ENCODE measurements at places on chromosomes 3 and 15.

GRCh38 chr15:43230640-43231115 lies 9.9 kb upstream of the EPB42 start:
- peaks cover 19% of the 10 kb centered on the region for H3K27me3 ChIP-seq
- no peaks in the 10 kb centered on the region for H3K36me3 ChIP-seq
- H3K4me1 ChIP-seq = peaks cover 8% of the 10 kb centered on the region
- no peak overlapping the region for H3K27ac ChIP-seq
- no peak overlapping the region for H3K4me3 ChIP-seq

DNA sequence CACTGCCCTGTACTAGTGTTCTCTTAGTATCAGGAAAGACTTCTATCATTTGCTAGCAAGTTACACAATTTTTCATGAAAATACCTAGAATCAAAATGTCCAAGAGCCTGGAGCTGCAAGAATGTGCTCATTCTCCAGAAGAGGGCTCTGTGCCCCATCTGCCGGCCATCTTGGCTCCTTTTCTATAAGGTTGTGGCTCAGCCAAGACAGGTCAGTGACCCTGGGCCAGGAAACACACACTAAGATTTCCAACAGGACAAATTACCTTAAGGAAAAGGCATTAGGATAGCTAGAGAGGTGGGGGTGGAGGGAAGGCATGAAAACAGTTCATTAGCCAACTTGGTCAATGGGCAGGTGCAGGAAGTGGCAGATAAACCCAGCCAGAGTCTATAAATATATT lies 20.7 kb downstream of the TIMP4 start:
- H3K27ac ChIP-seq = no peak overlapping the region
- H3K27me3 ChIP-seq = no peaks in the 10 kb centered on the region
- H3K36me3 ChIP-seq = no peaks in the 10 kb centered on the region
- no peak for DNase-seq
- no peak overlapping the region for H3K4me3 ChIP-seq

DNA sequence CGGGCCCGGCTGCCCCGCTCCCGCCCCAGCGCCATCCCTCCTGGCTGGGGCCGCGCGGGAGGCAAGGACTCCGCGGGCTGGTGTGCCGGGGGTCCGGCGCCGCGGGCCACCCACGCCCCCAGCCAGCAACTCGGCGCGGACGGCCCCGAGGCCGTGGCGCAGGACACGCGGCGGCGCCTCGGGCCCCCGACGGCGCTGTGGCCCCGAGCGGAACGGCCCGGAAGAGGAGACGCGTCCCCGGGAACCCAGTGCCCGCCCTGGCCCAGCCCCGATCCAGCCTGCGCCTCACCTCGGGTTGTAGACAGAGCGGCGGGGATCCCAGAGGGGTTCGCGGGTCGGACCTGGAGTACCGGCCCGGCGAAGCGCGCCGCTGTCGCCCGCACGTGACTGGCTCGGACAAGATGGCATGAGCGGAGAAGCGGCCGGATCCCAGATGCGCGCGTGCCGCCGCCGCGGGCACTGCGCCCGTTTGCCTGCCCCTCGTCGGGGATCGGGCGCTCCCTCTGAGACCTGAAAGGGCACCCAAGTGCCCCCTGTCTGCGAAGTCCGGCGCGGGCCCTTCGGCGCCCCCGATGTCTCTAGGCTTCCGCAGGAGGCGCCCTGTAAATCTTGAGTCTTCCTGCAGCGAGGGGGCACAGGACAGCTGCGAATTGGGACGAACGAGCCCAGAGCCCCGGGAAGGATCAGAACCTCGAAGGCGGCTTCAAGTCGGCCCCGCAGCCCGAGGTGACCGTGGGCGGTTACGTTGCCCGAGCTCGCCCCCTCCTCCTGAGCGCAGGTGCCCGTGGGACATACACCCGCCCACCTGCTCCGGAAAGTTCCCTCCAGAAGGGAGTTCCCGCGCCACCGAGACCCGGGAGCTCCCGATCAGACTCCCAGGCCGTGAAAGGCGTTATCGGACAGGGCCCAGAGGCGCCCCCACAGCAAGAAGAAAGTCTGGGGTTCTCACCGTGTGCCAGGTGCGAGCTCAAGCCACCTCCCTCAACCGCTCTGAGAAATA lies 598 bp upstream of the SFMBT1 start:
- no peaks in the 10 kb centered on the region for H3K27me3 ChIP-seq
- H3K4me3 ChIP-seq = peak overlapping the region; percentile 84
- H3K4me1 ChIP-seq = peaks cover 47% of the 10 kb centered on the region
- no peak for DNase-seq
- H3K27ac ChIP-seq = no peak overlapping the region

DNA sequence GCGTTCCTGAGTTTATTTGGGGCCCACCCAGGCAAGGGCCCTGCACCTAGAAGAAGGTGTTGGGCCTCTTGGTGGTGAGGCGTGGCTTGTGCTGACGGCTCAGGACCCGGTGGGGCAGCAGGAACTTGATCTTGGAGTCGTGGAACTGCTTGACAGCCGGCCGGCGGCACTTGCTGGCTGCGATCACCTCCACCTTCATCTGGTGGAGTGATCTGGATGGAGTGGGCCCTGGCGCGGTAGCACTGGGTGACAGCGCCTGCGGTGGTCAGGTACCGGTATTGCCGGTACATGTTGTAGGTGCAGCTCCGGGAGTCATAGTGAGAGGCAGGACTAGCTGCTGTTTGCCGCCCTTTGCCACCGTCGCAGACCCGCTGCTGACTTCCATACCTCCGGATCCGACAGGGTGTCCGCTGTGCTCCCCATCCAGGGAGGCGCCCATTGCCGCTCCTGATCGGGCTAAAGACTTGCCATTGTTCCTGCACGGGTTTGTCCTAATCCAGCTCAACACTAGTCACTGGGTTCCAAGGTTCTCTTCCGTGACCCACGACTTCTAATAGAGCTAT lies 136.8 kb downstream of the ANO10 start:
- H3K4me3 ChIP-seq = no peak overlapping the region
- H3K36me3 ChIP-seq = no peaks in the 10 kb centered on the region
- H3K27me3 ChIP-seq = no peaks in the 10 kb centered on the region

- H3K27me3 ChIP-seq = no peaks in the 10 kb centered on the region
- H3K4me3 ChIP-seq = no peak overlapping the region
- no peaks in the 10 kb centered on the region for H3K4me1 ChIP-seq
- H3K36me3 ChIP-seq = no peaks in the 10 kb centered on the region
- H3K27ac ChIP-seq = no peak overlapping the region
Observed at GRCh38 chr15:95733931-95734330, 596.6 kb upstream of the NR2F2 start.

GRCh38 chr15:26807517-26808427 lies 34.9 kb upstream of the GABRB3 start:
- no peak overlapping the region for H3K4me3 ChIP-seq
- H3K27me3 ChIP-seq = no peaks in the 10 kb centered on the region
- no peak overlapping the region for H3K27ac ChIP-seq
- H3K4me1 ChIP-seq = no peaks in the 10 kb centered on the region

DNA sequence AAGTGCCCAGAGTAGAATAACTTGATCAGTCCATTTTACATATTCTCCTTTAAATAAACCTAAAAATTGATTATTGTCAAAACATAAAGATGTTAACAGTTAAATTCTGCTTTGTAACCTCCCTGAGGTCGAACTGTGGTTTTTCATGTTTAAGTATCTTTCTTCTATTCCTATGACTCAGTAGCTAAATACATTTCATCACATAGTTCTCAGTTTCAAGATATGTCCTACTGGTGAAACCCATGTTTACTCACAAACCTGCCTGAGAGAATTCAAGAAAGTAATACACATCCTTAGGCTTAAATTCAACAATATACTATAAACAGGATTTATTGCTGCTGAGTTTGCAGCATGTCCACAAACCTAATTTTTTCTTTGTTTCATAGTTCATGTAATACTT lies 692.9 kb downstream of the ZPLD1 start:
- DNase-seq = no peak
- no peak overlapping the region for H3K27ac ChIP-seq
- H3K4me1 ChIP-seq = no peaks in the 10 kb centered on the region
- no peaks in the 10 kb centered on the region for H3K27me3 ChIP-seq
- H3K4me3 ChIP-seq = no peak overlapping the region

- H3K4me3 ChIP-seq = no peak overlapping the region
- DNase-seq = peak; percentile 90
- H3K4me1 ChIP-seq = peaks cover 100% of the 10 kb centered on the region
- no peaks in the 10 kb centered on the region for H3K27me3 ChIP-seq
- peaks cover 36% of the 10 kb centered on the region for H3K36me3 ChIP-seq
- peak overlapping the region; percentile 99 for H3K27ac ChIP-seq
Observed at GRCh38 chr3:150740733-150741496, 22.1 kb downstream of the SIAH2 start.

DNA sequence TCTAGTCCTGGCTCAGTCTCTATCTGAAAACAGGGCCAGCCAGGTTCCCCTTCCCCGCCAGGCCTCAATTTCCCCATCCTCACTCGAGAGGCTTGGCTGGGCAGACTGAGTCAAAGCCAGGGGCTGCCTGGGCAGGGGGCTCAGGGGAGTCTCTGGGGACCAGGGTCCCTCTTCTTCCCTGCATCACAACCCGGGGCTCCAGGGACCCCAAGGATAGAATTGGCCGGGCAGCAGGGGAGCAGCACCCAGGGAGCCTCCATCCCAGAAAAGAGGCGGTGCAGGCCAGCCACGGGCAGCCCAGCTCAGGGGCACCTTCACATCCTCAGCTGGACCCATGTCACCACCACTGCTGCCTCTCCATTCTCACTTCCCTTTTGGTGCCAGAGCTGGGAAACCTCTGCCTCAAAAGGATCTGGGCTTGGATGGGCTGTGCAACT lies 13.3 kb upstream of the PLXND1 start:
- DNase-seq = no peak
- no peak overlapping the region for H3K4me3 ChIP-seq
- no peak overlapping the region for H3K27ac ChIP-seq
- H3K27me3 ChIP-seq = no peaks in the 10 kb centered on the region
- H3K36me3 ChIP-seq = no peaks in the 10 kb centered on the region

DNA sequence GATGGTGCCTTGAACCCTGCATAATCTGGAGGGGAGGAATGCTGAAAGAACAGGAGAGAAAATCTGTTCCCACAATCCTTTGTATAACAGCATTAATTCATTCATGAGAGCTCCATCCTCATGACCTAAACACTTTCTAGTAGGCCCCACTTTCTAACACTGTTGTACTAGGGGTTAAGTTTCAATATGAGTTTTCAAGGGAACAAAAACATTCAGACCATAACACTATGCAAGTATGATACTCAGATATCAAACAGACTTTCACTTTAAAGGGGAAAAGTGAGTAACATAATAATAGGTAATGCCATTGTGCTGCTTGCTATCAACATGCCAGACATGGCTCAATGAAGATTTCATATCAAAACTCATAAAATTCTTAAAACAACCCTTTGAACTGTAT lies 32.4 kb upstream of the PLSCR2 start:
- H3K4me3 ChIP-seq = no peak overlapping the region
- DNase-seq = no peak
- H3K4me1 ChIP-seq = peaks cover 8% of the 10 kb centered on the region
- H3K27me3 ChIP-seq = no peaks in the 10 kb centered on the region
- H3K36me3 ChIP-seq = no peaks in the 10 kb centered on the region

DNA sequence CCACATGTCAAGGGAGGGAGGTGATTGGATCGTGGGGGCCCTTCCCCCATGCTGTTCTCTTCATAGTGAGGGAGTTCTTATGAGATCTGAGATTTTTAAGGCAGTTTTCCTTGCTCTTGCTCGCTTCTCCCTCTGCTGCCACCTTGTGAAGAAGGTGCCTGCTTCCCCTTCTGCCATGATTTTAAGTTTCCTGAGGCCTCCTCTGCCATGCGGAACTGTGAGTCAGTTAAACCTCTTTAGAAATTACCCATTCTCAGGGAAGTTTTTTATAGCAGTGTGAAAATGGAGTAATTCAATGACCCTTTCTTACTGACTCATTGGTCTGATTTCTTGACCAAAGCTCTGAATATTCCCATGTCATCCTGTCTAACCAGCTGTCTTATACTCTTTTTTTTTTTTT lies 484.4 kb upstream of the TPRG1 start:
- no peak overlapping the region for H3K4me3 ChIP-seq
- no peaks in the 10 kb centered on the region for H3K27me3 ChIP-seq
- no peak for DNase-seq
- peaks cover 19% of the 10 kb centered on the region for H3K4me1 ChIP-seq

DNA sequence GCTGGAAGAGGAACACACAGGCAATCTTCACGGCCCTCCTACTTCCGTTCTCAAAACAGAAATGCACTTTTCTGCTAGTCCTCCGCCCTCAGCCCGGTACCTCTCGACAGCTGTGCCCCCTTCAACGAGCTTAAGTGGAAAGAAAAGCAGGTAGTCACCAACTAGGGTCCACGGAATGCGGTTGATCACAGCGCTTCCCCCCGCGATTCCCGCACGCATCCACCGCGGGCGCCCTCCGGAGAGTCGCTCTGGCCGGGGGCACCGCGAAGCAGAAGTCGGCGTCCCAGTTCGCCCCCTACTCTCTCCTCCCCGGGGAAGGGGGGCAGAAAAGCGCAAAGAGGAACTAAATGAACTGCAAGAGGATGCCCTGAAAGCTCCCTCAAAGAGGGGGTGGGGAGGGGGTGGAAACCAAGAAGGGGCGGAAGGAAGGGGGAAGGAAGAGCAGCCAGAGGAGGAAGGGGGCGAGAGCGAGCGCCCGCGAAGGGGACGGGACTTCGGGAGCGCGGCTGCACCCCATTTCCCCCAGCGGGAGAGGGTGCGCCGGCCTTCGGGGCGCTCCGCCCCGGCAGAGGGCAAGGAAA lies 738 bp downstream of the ACAP2 start:
- peak overlapping the region; percentile 72 for H3K4me3 ChIP-seq
- H3K27ac ChIP-seq = peak overlapping the region; percentile 89
- H3K4me1 ChIP-seq = peaks cover 45% of the 10 kb centered on the region
- no peaks in the 10 kb centered on the region for H3K27me3 ChIP-seq
- no peaks in the 10 kb centered on the region for H3K36me3 ChIP-seq

- no peaks in the 10 kb centered on the region for H3K27me3 ChIP-seq
- no peaks in the 10 kb centered on the region for H3K4me1 ChIP-seq
- no peak for DNase-seq
- H3K4me3 ChIP-seq = no peak overlapping the region
- 0 out of 2 replicates have a peak, but pooled peaks cover 2% of the 10 kb centered on the region for H3K36me3 ChIP-seq
- no peak overlapping the region for H3K27ac ChIP-seq
Observed at GRCh38 chr3:182862159-182862860, 69.0 kb downstream of the ATP11B start.

DNA sequence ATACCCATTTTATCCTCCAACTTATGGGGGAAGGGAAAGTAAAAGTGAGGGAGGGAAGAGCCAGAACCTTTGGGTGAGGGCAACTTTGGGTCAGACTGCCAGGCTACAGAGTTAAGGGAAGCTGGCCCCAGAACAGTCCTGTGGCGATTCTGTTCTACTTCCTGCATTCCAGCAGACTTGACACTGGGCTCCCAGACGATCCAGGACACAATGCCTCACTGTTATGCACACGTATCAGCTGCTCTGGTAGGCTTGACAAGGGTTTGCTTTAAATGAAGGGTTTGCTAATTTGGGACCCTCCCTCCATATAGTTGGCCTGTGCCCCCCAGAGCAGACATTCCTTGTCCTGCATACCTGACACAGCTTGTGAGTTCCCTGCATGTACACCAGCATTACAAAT lies 10.7 kb downstream of the GORASP1 start:
- peak; percentile 67 for DNase-seq
- no peaks in the 10 kb centered on the region for H3K27me3 ChIP-seq
- H3K4me1 ChIP-seq = peaks cover 14% of the 10 kb centered on the region
- peaks cover 23% of the 10 kb centered on the region for H3K36me3 ChIP-seq
- no peak overlapping the region for H3K27ac ChIP-seq
- no peak overlapping the region for H3K4me3 ChIP-seq
